Non-pigmented ciliary epithelial cell (primary cell): ENCODE measurements at places on chromosomes 11 and 22.

GRCh38 chr11:67374571-67375281 is 1.3 kb upstream of the CLCF1 start:
- DNase-seq: no peak

GRCh38 chr11:45535033-45535432 is 130.4 kb downstream of the CHST1 start:
- DNase-seq: no peak

DNA sequence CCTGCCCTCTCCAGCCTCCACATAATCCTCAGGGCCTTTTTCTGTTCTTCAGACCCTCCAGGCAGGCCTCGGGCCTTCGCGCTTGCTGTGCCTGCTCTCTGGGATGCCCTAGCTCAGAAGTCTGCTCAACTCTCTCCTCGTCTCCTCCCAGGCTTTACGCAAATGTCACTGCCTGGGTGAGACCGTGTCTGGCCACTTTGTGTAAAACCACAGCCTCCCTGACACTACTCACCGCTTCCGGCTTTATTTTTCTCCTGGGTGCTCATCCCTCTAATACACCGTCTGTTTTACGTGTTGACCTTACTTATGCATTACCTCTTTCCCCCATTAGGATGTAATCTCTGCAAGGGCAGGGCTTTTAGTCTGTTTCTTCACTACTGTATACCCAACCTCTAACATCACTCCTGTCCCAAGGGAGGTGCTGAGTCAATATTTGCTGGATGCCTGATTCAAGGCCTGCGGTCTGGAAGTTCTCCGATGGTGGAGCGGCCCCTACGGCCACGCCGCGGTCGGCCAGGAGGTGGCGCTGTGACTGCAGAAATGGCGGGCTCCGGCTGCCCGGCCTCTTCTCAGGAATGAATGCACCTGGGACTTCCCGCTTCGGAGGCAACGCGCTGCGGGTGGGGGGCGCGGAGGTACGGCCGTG is 58.2 kb upstream of the THY1 start:
- no peak for DNase-seq

DNA sequence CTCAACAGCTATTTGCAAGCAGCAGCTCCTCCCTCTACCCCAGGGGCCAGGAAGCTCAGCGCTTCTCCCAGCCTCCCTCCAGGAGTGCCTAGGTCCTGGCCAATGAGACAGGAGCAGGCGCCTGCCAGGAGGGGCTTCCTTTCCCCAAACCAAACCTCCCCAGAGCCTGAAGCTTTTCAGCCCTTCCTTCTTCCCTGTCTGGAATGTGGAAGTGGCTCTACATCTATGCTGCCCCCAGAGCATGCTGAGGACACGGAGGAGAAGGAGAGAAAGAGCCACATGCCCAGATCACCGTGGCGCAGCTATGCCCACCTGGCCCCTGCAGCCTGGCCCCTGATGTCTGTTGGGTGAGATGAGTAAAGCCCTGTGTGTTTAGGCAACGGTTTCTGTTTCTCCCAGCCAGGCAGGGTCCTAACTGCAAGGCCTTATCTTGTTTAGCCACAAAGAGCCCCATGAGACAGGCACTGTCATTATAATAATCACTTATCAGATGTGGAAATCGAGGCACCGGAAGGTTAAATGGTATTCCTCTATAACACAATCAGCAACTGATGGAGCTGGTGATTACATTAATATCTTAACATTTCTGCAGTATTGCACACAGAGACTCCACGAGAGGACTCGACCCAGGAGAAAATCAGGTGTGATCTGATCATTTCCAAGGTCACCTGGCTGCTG is 315.8 kb downstream of the CTTN start:
- DNase-seq: no peak

DNA sequence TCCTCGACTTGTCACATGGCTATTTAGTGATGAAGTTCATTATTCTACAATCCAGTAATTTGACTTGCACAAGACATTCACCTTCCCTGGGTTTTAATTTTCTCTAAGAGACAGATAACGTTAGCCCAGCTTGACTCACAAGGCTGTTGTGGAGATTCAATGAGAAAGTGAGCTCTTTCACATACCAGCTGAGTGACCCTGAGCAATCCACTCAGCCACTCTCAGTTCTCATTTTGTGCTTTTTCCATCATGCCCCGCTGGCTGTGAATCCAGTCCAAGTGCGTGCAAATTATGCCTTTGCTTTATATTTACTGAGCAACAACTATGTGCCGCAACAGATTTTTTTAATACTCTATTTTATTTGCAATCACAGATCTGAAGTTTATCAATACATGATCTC is 176.5 kb downstream of the LARGE1 start:
- DNase-seq: no peak

DNA sequence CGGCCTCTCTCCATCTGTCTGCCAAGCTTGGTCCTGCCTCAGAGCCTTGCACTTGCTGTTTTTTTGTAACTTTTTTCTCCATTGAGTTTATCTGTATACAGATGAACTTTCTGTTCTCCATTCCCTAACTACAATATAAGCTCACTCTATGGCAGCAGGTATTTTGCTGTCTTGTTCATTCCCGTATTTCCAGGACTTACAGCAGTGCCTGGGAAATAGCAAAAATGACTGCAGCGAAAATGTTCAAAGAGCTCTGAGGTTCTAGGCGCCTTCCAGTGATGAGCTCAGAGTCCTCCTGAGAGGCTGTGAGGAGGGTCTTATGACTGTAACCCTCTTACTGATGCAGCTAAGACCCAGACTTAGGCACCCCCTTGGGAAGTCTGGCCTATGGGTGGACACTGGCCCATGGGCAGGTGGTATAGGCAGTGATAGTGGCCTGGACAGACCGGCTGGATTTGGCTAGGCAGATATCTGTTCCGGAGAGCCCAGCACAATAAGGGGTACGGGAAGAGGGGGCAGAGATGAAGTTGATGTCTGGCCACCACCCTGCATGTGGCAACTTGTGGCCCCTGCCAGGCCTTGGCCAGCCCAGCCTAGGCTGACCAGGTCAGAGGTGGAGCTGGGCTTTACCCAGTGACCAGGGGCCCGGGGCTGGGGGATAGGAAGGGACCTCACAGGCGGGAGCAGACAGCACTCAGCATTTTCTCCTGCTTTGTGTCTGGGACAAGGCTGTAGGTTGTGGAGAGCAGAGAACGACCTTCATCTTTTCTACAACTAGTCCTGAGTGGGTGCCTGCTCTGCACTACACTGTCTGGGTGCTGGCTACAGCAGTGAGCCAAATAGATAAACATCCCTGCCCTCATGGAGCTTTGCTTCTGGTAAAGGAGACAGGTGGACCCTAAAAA is 4.6 kb downstream of the ATF4 start:
- no peak for DNase-seq

- no peak for DNase-seq
Measured at GRCh38 chr11:13942971-13943381, 19.5 kb upstream of the SPON1 start.

DNA sequence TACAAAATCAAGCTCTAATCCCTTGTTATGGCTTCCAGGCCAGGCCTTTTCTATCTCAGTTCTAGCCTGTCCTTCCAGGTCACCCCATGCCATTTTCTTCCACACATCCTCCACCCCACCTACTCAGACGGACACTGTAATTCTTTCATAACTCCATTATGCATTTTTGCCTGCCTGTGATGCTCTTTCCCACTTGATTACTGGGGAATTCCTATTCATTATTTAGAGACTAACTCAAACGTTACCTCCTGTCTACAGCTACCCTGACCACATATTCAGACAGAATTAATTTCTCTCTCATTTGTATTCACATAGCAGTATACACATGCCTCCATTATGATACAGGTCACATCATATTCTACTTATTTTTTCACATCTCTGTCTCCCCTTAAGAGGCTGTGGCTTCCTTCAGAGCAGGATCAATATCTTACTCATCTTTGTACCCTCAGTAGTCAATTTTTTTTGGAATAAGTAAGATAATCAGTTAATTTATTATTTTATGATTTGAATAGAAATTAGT is 156.5 kb upstream of the ZC3H12C start:
- no peak for DNase-seq

- DNase-seq: peak; percentile 75
Measured at GRCh38 chr11:117010808-117011540, 87.3 kb downstream of the SIK3 start.
